Fibroblast of skin of left quadriceps (primary cell): ENCODE measurements at places on chromosomes 3 and 15.
A peak's percentile ranks its signal among the peaks of the same experiment; 100 is the strongest.

DNA sequence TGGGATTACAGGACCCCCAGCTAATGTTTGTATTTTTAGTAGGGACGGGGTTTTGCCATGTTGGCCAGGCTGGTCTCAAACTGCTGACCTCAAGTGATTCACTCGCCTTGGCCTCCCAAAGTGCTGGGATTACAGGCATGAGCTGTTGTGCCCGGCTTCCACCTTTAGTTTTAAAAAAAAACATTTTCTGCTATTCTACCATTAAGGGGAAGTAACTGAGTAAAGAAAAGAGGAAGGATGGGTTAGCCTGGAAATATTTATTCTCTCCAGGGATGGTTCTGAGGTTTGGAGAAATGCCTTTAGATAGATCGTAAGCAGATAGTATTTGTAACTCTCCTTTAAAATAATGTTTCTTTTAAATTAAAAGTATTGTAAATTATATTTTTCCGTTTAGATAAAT lies 3.1 kb downstream of the AP4E1 start:
- peak; percentile 12 for DNase-seq

GRCh38 chr3:75305901-75306300 lies 358.2 kb upstream of the FRG2C start:
- DNase-seq, result no peak

DNA sequence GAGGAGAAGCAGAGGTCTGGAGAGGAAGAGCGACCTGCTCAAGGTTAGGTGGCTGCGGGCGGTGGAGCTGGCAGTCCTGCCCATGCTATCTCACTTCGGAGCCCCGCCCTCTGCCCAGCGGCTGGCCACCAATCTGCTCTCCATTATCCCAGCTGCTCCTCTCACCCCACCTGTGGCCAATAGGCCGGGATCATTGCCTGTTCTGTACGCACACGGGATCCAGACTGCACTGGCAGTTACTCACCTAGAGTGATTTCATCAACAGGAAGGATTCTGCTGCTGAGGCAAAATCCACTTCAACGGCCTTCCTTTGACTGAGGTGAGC lies 100.6 kb downstream of the TLE3 start:
- no peak for DNase-seq

DNA sequence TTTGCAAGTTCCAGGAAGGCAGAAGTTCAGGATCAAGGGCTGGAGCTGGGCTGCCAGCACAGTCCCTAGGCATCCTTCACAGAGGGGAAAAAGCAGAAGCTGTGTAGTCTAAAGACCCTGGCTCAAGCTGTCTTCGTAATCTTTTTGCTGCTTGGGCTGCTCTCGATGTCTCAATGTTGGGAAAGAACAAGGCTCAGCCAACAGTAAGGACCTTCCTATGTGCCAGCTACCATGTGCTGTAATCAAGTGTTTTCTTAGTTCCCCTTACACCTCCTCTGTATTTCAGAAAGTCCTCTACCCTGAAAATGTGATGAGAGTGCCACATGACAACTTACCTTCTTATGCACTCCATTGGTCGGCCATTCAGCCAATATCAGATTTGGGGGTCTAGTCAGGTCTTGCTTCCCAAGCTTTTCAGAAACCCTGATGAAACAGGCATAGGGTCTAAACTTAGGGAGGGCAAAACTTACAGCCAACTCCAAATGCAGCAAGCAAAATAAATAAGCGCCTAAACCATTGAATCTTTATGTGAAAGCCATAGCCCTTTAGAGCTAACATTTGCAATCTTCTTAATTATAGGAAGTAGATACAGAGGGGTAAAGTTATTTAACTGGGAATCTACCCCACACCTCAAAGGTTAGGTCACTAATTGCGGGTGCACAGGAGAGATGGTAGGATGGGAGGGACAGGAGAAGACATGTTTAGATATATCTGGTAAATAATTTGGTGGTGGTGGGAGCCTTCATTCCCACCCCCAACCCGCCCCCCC lies 1.2 kb upstream of the EDEM1 start:
- DNase-seq, result no peak

DNA sequence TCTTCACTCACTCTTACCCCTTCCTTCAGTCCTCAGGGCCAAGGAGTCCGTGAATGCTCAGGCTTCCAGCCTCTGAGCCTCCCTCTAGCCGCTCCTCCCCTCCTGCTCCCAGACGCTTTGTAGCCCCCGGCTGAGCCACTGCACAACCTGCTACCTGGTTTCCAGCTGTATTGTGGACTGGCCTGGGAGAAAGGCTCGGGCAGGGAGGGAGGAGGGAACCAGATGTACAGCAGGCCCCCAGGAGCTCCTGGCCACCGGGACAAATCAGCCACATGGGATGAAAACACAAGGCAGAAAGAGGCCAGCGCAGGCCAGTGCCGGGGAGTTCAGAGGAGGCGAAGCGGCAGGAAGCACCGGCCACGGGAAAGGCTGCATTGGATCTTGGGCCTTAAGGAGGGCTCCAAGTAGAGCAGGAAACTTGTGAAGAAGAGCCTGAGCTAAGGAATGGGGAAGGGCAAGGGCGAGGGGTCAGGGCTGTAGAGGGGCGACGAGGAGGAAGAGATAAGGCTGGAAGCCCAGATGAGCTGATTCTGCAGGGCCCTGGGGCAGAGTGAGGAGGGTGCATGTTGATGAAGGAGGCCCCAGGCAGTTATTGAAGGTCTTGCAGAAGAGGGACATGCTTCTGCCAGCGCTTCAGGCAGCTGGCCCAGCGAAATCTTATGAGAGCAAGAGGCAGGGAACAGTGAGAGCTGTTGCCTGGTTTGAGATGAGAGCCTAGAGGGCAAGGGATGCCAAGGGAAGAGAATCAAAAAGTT lies 14.3 kb downstream of the CPN2 start:
- DNase-seq, result no peak

- DNase-seq, result no peak
These were observed 54.7 kb upstream of the CNOT10 start for GRCh38 chr3:32630266-32630665.

GRCh38 chr3:164007765-164008164 lies 1070.5 kb downstream of the SI start:
- DNase-seq, result no peak

DNA sequence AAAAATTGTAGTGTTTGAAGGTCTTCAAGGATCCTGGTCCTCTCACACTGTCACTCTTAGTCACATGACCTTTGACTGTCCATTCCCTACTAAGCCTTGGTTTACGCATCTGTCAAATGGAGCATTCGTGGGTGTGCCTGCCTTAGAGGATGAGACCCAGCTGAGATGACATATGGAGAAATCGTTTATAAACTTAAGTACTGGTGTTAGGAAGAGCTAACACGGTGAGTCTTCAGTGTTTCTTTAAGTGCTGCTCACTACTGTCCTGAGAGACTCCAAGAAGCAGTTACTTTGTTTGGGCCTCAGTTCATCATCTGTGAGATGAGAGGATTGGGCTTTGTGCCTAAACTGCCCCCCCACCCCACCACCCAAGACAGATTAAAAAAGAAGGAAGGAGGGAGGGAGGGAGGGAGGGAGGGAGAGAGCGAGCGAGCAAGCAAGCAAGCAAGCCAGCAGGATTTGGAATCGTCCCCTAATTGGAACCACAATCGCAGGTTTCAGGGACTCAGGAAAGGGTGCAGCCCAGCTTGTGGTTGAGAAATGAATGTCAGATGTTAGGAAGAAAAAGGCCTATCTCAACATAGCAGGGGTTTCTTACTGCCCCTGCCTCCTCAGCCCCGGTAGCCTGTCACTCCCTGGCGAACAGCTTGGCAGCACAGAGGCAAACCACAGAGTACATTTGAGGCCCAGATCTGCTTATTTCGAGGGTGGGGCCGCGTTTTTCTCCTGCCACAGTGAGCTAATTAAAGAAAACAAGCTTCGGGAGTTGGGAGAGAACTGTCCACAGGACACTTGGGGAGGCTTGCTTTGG lies 32.7 kb downstream of the SMAD3 start:
- DNase-seq, result peak; percentile 96

- DNase-seq, result no peak
These were observed 32.4 kb upstream of the SLC6A6 start for GRCh38 chr3:14369675-14370669.

GRCh38 chr3:160876643-160877042 lies 120.6 kb downstream of the PPM1L start:
- DNase-seq, result no peak

- DNase-seq, result no peak
These were observed 7.5 kb downstream of the ZDHHC3 start for GRCh38 chr3:44968447-44968858.

DNA sequence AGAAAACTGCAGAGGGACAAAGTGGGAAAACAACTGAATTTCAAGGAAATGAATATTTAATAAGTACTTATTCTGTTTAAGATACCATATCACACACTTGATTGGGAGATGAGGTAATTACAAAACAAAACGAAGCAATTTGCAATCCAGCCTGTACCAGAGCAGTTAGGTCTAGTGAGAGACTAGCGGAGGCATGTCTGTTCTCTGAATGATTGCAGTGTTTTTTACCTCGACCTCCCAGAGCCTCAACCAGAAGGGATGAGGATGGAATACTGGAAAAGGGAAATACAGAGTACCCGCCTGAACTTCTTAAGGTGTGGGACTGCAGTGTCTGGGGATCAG lies 59.5 kb downstream of the PIK3CB start:
- DNase-seq, result no peak

DNA sequence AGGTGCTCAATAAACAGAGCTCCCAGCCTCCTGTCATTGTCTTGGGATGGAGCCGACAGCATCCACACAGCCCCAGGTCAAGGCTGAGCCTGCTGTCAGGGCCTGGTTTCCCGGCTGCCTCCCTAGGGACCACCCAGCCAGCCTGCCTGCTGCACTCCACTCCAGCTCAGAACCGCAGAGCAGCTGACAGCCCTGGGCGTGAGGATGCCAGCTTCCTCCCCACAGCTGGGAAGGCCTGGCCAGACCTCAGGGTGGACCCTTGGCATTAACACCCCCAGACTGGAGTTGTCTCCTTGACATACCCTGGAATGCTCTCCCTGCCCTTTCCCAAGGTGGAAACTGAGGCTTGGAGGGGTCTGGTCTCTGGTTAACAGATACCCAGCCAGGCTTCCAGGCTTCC lies 112.0 kb downstream of the WNT7A start:
- no peak for DNase-seq

DNA sequence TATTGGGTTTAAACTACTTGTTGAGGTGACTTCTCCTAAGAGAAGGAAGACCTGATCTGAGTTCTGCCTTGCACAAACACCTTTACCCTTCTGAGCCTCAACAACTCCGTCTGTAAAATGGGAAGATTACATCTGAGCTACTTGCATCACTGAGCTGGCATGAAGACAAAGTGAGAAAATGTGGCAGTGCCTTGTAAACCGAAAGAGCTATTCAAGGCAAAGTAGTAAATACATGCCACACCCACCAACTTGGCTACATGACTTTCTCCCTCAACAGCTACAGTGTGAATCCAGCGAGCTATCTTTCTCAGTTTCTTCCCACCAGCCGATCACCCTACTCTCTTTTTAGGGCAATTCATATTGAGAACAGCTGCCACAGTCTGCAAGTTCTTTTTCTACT lies 148.3 kb downstream of the FOXB1 start:
- no peak for DNase-seq

DNA sequence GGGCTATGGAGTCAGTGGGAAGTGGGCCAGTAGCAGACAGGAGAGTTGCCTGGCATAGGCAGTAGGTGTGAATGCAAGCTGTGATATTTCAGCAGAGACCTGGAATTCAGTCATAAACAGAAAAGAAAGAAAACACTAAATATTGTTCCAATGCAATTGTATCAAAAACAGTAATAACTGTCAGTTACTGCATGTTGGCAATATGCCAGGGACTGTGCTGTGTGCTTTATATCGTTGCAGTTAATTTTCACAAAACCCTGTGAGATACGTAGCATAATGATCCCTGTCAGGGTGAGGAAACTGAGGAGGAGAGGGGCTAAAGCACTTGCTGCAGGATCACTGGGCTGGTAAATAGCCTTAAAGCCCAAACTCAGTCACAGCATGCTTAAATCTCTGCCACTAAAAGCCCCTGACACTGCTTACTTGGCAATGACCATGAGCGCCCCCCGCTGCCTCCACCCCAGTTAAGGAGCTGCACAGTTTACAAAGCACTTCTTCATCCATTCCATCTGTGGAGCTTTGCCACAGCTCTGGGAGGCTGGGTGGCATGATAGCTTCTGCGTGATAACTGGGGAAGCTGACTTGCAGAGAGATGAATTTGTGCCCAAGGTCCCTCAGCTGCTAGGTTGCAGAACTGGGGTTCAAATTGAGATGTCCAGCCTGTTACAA lies 3.9 kb downstream of the SLC6A1 start:
- no peak for DNase-seq

- no peak for DNase-seq
These were observed 58.8 kb upstream of the TRPM1 start for GRCh38 chr15:31160297-31160696.

DNA sequence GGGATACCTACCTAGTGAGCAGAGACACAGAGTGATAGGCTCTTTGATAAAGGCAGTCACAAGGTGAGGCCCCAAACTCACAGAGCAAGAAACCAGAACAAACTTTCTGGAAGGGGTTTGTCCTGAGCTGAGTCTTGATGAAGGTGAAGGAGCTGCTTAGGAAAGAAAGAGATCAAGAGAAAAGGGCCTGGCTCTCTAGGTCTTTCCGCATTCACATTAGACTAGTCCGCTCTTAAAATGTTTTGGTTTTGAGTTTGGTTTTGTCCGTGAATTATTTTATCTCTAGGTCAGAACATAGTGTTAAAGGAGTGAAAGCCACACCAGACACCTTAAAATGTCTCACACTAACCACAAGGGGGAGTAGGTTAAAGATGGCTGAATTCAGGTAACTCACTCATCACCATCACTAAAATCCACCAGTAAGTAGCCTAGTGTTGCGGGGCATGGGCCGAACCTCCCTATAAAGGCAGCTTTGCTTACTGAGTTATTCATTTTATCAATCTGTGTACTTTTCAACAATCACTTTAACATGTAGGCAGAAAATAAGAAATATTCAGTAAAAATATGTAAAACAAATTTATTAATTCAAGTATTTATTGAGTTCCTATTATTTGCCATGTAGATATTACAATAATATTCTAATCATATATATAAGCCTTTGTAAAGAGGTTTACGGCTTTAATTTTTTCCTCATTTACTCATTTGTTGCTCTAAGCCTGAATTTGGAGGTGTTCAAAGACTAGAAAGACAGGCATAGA lies 121.5 kb upstream of the TSC22D2 start:
- no peak for DNase-seq

- DNase-seq, result no peak
These were observed 12.8 kb upstream of the TIMMDC1 start for GRCh38 chr3:119485563-119485962.

DNA sequence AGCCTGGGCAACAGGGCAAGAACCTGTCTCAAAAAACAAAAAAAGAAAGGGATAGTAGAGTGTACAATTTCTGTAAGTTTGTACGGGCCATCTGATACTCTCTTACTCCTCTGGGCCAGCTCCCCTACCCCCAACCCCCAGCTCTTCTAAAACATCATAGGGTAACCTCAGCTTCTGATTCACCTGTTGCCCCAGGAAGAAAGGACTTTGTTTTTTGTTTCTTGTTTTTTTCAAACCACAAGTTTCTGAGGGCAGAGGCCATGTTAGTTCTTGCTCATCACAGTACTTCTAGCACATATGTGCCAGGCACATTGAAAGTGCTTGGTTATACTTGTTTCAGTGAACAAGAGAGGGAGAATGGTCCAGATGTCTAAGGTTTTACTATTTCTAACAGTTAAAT lies 20.2 kb downstream of the ATOSA start:
- DNase-seq, result no peak

- DNase-seq, result no peak
These were observed 72.9 kb upstream of the ATP2C1 start for GRCh38 chr3:130820976-130821375.
